ENCODE measurements at places on chromosomes 2 and 18.

DNA sequence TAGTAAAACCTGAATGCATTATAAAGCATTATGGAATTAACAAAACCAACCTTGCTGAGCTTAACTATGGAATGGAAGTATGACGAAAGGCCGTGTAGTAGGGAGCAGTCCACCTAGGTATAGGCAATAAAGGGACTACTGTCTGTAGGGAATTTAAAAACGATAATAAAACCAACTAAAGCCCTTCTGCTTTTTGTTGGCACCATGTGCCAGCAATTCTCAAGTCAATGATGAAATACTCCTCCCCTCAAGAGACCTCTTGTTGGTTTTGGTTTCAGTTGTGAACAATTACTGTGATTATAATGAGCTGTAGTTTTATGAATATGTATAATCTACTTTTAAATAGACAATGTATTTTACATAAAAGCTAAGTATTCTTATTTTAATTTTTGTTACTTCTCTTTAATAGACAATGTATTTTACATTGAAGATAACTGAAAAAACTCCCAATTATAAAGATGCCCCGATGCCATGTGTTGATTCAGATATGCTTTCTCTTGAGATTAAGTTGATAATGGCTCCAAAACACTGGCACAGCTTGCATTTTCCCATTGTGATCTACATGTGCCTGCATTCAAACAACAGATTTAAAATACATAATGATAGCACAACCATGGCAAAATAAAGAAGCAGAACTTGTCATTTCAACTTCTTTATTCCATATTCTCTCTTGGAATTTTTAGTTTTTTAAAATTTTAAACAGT, 55.5 kb upstream of the ZDBF2 start:
- DNase-seq: no peak

GRCh38 chr18:9825571-9826073, 60.2 kb upstream of the TXNDC2 start:
- DNase-seq: no peak

DNA sequence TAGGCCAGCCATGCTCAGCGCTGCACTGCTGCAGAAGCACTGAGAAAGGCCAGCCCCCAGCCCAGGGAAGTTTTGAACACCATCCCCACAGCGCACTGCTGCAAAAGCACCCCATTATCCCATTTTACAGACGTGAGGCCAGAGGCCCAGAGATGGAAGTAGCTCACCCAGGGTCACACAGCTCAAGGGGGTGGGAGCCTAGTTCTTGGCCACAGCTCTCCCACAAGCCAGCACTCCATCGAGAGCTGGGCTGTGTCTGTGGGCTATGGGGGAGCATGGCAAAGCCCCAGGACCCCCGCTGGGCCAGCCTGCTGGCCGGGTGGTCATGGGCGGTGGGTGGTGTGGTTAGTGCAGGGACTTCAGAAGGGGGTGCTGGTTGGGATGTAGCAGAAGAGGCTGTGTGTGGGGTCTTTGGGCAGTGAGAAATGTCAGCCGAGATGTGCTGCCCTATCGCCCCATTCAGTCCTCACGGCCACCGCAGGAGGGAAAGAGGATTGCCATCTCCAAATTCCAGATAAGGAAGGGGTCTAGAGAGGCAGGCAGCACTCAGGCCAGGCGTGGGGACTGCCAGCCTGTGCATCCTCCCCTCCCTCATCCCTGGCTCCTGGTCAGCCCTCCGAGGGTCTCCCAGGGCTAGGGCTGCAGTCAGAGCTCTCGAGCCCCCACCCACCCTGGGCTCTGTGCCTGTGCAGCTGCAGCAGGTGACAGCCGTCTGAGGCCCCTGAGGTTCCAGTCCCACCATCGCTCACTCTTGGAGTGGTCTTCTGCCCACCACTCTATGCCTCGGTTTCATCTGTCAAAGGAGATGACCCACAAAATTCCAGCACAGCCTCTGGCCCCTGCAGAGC, 17.0 kb upstream of the GPR17 start:
- no peak for DNase-seq

GRCh38 chr2:230898713-230899091, 26.3 kb downstream of the GPR55 start:
- DNase-seq: no peak

DNA sequence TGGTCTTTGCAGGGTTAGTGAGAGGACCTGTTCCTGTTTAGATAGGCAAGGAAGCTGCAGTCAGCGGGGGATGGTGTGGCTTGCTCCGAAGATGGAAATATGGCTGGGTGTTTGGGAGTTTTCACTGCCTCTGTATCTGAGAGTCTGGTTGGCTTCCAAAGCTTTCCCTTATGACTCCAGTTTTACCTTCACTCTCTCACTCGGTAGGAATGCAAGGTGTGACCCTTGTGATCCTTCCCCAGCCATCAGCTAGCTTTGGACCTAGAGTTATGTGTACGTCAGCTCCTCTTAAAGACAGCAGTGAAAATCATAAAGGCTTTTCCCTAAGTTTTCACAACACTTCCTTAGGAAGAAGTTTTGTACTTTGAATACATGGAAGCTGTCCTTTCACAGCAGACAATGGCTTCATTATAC, 35.5 kb upstream of the TMEM87B start:
- DNase-seq: no peak

- no peak for DNase-seq
Observed at GRCh38 chr18:21550510-21550970, 50.0 kb downstream of the ESCO1 start.

DNA sequence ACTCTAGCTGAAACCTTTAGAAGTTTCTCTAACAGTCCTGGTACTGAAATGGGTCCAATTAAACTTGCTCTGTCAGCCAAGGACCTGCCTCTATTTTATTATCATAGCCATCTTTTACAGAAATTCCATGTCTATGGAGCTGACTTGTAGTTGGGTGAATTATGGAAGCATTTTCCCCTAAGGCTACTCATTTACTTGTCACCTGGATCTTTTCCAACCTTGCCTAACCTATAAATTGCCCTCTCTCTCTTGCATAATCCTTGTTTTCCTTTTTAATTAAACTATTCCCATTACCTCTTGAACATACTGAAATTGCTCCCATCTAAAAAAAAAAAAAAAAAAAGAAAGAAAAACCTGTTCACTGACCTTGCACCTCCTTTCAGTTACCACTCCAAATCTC, 74.6 kb upstream of the DOK6 start:
- DNase-seq: no peak

DNA sequence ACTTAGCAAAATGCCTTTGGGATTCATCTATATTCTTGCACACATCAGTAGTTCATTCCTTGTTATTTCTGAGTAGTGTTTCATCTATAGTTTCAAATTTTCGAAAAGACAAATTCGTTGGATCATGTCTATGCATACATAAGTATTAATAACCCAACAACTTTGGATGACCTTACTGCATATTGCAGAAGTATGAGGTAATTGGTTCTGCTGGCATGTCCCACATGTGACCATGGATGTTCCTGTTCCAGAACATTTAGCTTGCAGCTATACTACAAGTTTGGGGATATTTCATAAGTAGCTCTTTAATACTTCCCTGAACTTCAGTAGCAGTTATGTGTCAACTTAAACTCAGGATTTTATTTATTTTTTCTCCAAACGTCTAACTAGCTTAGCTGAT, 44.9 kb downstream of the APLF start:
- no peak for DNase-seq

DNA sequence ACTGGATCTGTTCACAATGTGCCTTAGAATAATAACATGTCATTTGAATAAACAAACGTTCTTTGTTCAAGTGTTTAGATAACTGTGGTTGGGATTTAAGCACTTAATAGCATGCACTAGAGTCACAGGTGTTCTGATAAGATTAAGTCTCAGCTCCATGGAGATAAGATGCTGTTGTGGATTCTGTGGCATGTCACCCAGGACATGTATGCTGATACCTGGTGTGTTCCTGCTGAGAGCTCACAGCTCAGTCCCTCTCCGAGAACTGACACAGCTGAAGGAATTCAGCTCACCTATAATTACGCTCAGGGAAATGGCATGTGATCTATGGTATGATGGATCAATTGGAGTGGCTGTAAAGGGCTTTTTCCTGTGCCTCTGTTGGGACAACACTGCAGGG, 75.4 kb upstream of the ST6GAL2 start:
- DNase-seq: no peak

GRCh38 chr2:156189143-156189542, 143.4 kb downstream of the NR4A2 start:
- DNase-seq: no peak

DNA sequence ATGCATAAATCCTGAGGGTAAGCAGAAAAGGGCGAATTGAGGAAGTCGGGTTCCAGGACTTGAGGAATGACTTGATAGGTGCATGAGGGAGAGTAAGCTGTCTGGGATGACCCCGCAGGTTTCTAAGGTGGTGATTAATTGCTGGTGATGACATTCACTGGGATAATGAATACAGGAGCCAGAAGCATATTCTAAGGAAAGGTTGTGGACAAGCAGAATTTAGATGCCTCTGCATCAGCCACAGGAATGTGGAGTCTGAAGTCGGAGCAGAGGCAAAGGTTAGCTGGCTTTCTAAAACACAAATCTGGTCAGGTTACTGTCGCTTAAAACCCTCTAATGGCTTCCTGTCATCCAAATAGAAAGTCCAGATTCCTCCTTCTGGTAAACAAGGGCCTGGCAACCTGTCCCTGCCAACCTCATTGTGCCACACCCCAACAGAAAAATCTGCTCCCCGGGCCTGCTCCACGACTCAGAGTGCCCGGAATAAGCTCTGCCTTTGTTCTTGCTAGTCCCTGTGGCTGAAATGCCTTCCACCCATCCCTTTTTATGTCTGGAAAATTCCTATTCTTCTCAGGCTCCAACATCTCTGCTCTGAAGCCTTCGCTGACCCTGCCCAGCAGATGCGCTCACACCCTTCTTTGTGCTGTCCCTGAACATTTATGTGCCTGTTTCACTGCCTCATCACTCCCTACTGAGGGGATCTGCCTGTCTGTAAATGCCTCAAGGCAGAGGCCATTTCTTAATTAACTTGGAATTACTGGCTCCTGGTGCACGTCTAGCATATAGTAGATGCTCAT, 11.3 kb upstream of the TMEM214 start:
- no peak for DNase-seq

- no peak for DNase-seq
Observed at GRCh38 chr2:44894058-44894457, 47.4 kb upstream of the SIX3 start.

GRCh38 chr18:3367491-3368091, 82.4 kb upstream of the TGIF1 start:
- DNase-seq: no peak

DNA sequence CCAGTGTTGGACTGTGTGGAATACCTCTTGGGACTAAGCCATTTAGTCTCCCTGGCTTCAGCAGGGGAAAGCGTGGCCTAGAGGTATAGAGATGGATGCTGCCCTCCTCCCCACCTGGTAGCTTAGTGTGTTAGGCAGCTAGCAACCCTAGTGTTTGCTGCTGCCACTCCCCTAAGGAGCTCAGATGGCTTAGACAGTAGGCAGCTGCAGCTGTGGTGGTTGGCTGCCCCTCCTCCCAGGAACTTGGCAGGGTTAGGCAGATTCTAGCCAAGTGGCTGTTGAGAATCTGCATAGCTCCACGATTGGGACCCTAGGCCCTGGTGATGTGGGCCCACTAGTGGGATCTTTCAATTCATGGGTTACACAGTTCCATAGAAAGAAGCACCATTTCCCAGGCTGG, 550.4 kb upstream of the CHAC2 start:
- DNase-seq: no peak

DNA sequence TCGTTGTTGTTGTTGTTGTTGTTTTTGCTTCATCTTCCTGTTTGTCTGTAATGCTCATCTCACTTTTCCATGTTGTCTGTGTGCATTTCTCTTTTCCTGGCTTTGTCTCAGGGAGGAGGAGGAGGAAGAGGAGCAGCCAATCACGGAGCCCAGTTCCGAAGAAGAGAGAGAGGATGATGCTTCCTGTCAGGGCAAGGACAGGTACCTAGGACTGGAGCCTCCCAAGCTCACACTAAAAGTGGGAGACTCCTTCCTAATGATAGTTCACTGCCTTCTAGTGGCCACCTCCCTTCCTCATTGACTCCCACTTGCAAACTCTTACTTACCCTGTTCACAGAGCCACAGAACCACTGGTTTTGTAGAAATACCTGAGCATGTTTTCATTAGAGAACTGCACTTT, 179.6 kb downstream of the TPGS2 start:
- no peak for DNase-seq

DNA sequence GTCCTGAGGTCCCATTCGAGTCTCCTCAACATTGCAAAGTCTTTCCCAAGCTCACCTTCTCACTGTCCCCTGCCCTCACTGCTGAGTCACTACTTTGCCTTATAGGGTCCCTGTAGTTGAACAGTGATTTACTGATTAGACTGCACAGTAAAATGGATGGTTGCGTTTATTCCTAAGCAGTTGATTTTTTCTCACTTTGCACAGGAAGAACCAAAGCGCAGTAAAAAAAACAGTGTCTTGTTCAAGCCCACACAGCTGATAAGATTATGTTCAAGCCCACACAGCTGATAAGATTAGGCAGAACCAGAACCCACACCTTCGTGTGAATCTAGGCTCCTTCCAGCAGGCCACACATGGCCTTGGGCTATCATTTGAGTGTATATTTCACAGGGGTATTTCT, 215.3 kb upstream of the COPS8 start:
- DNase-seq: no peak

DNA sequence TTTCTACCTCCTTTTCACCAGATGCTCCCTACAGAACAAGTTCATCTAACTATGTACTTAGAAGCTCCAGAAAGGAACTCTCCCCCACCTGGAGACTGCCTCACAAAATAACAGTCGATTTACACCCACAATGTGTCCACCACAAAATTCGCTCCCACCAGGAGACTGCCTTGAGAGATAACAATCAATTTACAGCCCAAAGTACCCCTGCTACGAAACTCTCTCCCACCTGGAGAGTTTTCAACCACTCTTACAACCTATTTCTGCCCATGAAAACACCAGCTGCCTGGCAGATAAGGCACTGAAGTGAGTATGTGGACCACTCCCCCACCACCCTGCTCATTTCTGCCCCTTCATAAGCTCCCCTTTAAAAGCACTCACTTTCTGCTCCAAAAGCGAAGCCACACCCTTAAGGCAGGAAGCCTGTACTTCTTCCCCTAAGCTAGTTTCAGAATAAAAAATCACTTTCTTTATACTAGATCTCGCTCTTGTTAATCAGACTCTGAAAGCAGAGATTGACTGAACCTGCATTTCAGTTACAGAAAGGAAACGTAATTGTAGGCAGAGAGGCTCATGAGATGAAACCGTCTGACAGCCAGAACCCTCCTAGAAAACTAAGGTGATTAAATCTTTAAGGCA, 94.4 kb upstream of the RBBP8 start:
- DNase-seq: no peak

DNA sequence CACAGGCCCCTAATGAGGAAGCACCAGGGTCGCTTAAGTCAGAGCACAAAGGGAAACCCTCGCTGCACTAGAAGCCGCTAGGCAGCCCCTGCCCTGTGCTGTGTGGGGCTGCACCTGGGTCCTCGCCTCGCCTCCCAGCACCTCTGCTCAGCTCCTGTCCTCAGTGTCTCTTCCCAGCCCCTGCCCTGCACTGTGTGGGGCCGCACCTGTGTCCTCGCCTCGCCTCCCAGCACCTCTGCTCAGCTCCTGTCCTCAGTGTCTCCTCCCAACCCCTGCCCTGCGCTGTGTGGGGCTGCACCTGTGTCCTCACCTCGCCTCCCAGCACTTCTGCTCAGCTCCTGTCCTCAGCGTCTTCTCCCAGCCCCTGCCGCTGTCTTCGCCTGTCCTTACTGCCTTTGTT, 342.8 kb downstream of the EIPR1 start:
- DNase-seq: no peak

GRCh38 chr18:60358516-60358915, 14.1 kb downstream of the MC4R start:
- no peak for DNase-seq

- no peak for DNase-seq
Observed at GRCh38 chr18:11885278-11885947, 22.7 kb downstream of the MPPE1 start.

Data from stimulated activated CD8-positive, alpha-beta memory T cell treated with anti-CD3 and anti-CD28 coated beads, Interleukin-4, amount 100 ng/mL, for 24 hours (primary cell).